ENCODE measurements at places on chromosomes 3 and 15.

GRCh38 chr3:4849739-4850138 is 129.5 kb upstream of the BHLHE40 start:
- no peak for DNase-seq

- no peak for DNase-seq
These were observed 116.1 kb downstream of the KLF13 start for GRCh38 chr15:31442699-31443111.

GRCh38 chr3:50592568-50592967 is 19.0 kb downstream of the CISH start:
- DNase-seq: no peak

- DNase-seq: no peak
These were observed 45.0 kb downstream of the ZMAT3 start for GRCh38 chr3:179026636-179027035.

GRCh38 chr3:73719861-73720260 is 95.1 kb upstream of the PDZRN3 start:
- no peak for DNase-seq

DNA sequence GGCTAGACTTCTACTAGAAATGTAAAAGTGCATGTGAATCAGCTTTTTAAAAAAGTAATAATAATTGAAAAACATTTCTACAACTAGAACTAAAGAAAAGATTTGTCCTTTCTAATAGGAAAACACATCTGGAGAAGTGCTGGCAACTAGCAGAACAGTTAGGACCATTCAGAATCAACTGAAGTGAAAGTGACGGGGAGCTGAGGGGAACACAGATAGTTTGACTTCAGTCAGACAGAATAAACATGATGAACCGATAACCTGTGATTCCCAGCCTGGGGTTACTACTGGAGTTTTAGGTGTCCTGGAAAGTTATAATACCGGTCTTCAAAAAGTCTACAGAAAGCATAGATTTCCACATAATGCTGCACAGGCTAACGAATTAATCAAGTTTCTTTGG is 28.1 kb downstream of the OPA1 start:
- no peak for DNase-seq

GRCh38 chr3:8574670-8575322 is 69.8 kb downstream of the SSUH2 start:
- no peak for DNase-seq

GRCh38 chr3:179416681-179417080 is 34.6 kb downstream of the GNB4 start:
- DNase-seq: no peak

DNA sequence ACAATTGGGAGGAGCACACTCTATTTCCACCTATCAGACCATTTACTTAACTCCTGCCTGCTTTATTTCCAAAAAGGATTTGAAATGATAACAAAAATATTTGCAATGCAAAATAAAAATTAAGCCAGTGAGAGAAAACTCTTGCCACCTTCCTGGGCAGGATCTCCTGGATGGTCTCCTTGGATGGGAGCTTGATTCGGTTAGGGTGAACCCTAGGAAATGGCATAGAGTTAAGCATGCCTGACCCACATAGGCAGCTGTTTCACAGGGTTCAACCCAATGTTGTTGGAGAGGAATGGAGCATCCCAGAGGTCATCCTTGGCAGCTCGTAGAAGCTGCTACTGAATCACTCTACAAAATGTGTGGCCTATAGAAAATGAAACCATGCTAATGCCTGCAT is 83.8 kb downstream of the TGFBR2 start:
- DNase-seq: no peak

DNA sequence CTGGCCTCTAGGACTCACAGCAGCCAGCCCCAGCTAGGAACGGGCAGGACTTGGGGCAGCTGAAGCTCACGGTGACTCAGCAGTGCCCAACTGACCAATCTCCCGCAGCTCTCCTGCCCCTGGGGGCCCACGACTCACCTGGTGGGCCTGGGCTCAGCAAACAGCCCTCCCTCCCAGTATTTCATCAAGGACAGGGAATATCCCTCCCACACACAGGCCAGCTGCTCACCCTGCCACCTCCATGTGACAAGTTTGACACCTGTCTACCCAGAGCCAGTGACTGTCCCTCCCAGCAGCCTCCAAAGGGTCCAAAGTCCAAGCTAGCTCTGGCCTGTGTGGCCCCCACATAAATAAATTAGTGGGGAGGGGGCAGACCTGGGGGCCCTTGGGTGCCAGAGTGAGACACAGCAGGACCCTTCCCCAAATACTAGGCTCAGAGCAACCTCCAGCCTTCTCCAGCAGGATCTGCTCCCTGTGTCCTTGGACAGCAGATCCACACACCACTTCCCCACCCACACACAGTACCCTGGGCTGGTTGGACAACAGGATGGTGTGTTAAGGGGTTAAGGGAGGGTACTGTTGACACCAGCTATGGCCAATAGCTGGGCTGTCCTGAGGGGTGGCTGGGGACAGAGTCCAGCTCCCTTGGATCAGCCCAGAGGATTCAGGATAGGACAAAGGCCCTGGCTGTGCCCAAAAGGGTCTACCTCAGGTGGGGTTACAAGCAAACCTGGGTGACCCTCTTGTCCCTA is 4.3 kb downstream of the GNAT1 start:
- DNase-seq: no peak

GRCh38 chr3:190336516-190337189 is 14.4 kb upstream of the CLDN1 start:
- DNase-seq: no peak

- DNase-seq: no peak
These were observed 251.9 kb downstream of the CDIN1 start for GRCh38 chr15:36831125-36831903.

DNA sequence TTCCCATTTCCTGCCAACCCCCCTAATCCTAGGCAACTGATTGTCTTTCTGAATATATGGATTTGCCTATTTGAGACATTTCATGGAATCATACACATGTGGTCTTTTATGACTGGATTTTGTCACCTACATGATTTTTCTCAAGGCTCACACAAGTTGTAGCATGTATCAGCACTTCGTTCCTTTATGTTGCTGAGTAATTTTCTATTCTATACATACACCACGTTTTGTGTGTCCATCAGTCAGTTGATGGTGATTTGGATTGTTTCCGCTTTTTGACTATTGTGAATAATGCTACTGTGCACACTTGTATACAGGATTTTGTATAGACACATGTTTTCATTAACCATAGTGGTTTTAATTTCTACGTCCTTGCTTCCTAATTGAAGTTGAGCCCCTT is 203.1 kb downstream of the ITPR1 start:
- no peak for DNase-seq

- no peak for DNase-seq
These were observed 98.4 kb upstream of the BCL6 start for GRCh38 chr3:187843654-187844053.

GRCh38 chr3:14823910-14824629 is 5.3 kb downstream of the FGD5 start:
- DNase-seq: no peak

GRCh38 chr3:106004137-106004681 is 135.4 kb upstream of the CBLB start:
- peak; percentile 24 for DNase-seq

- DNase-seq: no peak
These were observed 198.5 kb downstream of the FOXP1 start for GRCh38 chr3:71384837-71385716.

GRCh38 chr15:66735909-66736305 is 33.9 kb downstream of the SMAD6 start:
- DNase-seq: no peak

DNA sequence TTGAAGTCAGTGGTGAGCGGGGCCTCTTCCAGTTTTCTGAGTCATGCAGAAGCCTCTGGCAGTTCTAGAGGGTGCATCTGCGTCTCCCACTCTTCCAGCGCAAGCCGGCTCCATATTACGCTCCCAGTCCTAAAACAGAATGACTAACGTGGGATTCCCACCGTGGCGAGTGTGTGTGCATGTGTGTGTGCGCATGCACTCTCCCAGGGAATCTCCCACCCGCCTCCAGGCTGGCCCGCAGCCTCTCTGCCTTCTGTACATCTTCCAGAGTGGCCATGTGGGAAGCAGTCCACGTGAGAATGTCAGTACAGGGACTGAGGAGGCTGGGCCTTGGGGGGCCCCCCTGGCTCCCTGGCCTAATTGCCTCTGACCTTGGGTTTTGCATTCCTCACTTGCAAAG is 87.7 kb downstream of the LSM3 start:
- DNase-seq: no peak

GRCh38 chr3:3802046-3802445 is 2.8 kb downstream of the LRRN1 start:
- DNase-seq: no peak

DNA sequence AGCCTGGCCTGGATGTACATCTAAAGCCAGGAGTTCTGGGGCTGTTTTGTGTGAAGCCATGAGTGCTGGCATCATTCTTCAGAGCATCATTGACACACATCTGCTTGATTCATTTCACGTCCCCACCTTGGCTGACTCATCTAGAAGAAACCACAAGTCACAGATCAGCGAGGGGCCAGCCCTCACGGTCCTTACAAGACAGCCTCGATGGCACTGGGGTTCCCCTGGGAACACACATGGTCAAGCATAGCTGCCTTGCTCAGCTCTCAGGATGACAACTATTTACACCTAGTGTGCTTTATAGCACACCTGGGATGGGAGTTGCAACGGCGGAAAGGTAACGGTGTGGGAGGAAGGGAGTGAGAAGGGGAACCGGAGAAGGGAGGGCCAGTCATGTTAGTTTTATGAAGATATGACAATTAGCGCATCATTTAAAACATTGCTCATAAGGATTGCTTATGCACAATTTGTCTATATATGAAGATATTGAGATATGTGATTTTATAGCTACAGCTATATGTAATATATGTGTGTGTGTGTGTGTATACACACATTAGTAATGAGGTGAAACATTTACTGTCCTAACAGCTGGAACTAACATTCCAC is 227.1 kb downstream of the RPLP1 start:
- DNase-seq: no peak

- no peak for DNase-seq
These were observed 26.1 kb upstream of the ERICH6 start for GRCh38 chr3:150729682-150730360.

- DNase-seq: no peak
These were observed 281.1 kb upstream of the GOLGA6L4 start for GRCh38 chr15:83954506-83954905.
